ENCODE measurements at places on chromosomes 12 and 14. TPM values are rescaled to one million over a fixed set of nuclear protein-coding genes. Genes with fewer than 3 reads are reported as not detected.

DNA sequence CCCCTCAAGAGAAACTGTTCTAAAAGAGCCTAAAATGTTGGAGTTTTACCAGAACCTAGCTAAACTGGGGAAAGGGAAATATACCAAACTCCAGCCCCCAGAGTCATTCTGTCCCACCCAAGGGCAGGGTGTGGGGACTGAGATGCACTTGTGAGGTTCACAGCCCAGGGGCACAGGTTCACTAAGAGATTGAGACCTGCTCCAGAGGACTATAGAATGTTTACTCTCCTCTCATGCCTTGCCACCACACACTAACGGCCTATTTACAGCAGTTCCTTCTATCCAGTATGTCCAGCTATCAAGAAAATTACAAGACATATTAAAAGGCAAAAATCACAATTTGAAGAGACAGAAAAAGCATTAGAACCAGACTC is 60.6 kb upstream of the PARP11 start:
- DNase-seq, result no peak

DNA sequence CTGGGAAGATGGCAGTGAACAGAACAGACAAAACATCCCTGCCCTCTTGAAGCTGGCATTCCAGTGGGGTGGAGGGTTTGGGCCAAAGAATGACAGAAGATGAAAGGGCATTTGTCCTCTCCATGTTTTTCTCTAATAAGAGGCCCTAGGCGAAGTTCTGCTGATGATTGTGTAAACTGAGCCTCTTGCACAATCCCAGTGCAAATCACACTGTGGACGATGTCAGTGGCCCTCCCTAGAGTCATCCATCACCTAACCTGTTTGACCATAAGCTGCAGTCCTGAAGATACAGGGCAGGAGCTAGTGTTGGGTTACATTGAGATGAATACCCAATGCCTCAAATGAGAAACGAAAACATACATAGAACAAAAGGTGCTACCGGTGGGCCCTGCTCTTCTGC is 622.4 kb upstream of the TBX3 start:
- no peak for DNase-seq

GRCh38 chr12:15631007-15631715 is 158.0 kb downstream of the EPS8 start:
- no peak for DNase-seq

- no peak for DNase-seq
Observed at GRCh38 chr12:104667139-104667538, 210.4 kb downstream of the CHST11 start.

The ITGB7 gene
- total RNA-seq, result 0.30 TPM

DNA sequence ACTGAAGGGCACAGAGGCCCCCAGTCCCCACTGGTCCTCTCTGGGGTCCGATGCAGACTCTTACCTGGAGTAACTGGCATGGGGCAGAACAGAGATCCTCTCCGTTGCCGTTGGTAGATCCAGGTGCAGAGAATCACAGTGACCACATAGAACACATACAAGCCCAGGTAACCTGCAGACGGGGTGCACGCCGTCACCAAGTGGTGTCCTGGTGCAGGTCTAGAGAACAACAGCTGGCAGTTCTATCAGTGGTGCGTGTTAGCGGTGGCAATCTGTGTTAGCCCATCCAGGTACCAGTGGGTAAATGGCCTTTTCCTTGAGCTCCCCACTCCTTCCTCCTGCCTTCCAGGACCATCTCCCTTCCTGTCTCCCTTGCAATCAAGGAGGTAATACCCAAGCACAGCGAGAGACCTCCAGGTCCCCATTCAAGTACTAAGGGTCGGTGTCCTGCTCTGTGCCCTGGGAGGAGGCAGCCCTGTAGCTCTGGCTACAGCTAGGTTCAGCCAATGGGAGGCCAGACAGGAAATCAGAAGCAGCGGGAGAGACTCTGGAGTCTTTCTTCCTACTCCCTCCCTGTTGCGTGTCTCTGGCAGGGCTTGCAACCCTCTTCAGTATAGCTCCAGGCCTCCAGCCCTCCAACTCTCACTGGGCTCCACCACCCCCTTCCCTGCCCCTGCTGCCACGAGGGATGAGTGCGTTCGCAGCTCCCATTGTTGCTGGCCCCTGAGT is 15.8 kb downstream of the SLC8B1 start:
- DNase-seq, result peak; percentile 58

GRCh38 chr14:101458741-101459550 is 102.3 kb upstream of the DIO3 start:
- DNase-seq, result peak; percentile 84

The SLCO1B1 gene
- 0.04 TPM for total RNA-seq

The TAC3 gene
- 1.00 TPM for total RNA-seq

DNA sequence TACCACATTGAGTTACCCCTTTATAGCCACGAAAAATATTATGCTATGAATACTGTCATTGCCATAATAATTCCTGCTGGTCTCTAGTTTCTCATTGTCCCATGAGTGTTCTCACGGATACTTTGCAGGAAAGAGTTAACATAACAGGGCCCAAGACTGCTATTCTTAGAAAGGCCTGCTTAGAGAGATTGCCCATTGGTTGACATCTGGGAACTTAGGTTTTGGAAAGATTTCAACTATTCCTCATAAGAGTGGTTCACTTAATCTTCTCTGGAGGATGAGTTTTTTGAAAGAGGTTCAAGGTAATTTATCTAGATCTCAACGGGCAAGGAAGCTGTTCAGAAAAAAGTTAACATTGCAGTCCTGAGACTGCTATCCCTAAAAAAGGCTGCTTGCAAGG is 18.4 kb upstream of the PRPF39 start:
- no peak for DNase-seq

Measured in H7 (cell line).